ENCODE measurements at places on chromosomes 2 and 18.

DNA sequence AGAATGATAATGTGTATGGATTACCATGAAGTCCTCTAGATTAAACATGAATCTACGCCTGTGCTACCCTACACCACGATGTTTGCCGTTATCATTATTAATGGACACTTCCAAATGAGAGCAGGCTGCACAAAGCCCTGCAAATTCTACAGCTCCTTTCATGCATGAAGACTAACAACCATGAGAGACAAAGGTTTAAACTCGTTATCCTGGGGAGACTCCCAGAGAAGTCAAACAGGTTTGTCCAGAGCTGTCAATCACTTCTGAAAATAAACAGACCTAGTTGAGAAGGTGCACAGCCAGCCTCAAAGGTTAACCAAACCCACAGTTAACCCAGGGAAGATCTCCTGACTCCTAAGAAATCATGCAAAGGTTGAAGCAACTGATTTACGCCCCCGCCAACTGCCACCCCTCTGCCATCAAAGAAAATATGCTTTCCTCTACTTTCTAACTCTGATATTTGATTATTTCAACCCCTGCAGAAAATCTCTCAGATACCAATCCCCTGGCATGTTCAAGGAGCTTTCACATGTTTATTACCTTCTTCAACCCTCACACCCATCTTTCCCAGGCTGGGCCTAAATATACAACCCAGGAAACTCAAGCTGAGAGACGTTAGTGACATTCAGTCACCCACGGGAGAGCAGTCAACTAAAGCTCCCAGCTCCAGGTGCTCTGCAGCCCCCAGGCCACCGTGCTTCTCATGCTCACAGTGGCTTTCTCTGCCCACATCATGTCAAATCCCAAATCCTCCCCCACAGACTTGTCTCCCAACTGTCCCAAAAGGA is 35.9 kb downstream of the MYO5B start:
- DNase-seq = no peak

DNA sequence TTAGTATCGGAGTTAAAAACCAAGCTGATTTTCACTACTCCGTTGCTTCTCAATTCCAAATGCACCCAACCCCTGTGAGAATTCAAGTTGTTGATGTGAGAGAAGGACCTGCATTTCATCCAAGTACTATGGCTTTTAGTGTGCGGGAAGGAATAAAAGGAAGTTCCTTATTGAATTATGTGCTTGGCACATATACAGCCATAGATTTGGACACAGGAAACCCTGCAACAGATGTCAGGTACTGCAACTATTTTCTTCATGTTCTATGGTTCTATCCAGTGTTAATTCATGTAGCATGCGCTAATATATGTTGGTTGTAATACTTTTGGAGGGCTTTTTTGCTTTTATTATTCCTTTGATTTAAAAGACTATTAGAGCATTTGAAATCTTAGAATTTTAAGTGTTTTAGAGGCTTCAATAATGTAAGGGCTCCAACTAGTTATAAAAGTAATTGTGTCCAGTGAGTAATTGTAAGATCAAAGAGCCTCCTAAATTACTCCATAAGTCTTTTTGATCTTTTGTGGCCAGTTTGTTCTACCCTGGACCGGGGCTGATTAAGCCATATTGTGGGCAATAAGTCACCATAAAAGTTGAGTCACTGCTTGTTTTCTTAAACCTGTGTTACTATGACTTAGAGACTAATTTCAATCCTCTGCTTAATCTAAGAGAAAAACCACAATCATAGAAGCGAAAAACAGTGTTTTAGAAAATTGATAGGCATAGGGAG is 22.9 kb downstream of the DSG4 start:
- DNase-seq = no peak

DNA sequence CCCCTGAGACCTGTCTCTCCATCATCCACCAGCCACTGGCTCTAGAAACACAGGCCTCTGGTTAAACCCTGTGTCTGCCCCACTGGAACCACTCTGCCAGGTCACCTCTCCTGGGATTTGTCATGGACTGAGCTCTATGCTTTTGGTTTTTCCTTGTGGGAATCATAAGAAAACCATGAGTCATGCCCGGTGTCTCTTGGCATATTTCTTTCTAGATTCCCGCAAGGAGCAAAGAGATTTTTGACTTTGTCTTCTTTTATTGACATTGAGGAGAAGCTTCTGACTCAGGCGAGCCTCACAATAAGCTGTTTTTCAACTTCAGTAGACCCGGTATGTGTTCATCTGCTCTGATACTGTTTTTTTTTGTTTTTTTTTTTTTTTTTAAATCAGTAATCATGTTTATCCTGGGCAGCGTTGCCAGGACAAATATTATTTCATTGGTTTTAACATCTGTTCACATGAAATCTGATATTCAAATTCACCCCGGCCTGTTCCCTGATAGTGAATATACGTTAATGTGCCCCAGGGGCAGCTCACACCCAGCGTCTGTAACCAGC is 207.1 kb downstream of the ACKR3 start:
- peak; percentile 87 for DNase-seq

DNA sequence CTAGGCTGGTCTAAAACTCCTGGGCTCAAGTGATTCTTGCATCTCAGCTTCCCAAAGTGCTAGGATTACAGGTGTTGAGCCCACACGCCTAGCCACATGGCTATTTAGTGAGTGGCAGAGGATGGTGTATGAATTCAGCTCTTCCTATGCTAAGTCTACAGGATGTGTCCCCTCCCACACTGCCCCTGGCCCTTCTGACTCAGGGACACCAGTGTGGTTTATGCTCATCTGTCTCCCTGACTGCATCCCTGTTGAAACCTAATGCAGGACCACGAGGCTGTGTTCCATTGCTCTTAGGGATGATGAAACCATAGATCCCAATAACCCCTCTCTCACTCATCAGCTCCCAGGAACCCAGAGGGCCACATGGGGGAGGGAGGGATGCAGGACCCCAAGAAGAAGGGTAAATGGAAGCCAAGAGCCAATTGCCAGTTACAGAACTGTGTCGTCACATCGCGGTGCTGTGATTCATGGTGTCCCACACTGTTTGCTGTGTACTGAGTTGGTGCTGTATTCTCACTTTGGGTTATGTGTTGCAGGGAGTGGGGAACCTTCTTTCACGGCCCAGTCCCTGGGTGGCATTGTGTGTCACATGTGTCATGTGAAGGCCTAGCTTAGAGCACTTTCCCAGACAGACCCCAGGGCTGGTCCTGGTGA is 102.9 kb upstream of the HAAO start:
- no peak for DNase-seq

DNA sequence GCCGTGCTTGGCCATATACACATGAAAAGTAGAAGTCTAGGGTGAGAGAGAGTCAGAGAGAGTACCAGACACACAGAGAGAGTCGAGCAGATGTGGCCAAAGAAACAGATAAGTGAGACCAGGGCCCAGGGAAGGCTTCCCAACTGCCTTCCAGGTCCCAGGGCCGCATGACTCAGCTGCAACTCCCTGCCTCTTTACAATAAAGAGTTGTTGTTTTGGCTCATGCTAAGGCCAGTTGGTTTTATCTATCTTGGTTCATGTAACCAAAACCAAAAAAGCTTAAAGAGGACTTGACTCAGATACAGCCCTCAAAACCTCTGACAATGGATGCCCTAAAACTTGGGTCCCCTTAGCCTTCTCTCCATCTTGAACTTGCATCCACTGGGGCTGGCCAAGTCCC is 36.9 kb downstream of the REEP1 start:
- DNase-seq = no peak

- no peak for DNase-seq
Measured at GRCh38 chr2:172782506-172783164, 47.0 kb downstream of the RAPGEF4 start.

GRCh38 chr2:51919395-51919794 is 887.5 kb upstream of the NRXN1 start:
- peak; percentile 26 for DNase-seq

DNA sequence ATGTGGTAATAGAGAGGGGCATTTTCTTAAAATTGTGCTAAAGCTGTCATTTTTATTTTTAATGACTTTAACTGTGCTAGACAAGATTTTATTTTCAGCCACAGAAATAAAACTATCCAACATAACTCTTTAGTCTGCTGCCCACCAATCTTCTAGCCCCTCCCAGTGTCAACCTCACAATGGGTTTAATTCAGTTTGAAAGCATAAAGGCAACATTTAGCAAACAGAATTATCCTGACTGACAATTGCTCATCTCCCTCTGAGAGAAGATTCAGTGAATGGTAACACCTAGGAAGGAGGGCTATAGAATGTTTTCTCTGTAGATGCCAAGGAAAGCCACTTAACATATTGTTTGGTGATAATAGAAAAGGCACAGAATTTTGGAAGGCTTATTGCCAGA is 5.2 kb downstream of the ERMN start:
- no peak for DNase-seq

DNA sequence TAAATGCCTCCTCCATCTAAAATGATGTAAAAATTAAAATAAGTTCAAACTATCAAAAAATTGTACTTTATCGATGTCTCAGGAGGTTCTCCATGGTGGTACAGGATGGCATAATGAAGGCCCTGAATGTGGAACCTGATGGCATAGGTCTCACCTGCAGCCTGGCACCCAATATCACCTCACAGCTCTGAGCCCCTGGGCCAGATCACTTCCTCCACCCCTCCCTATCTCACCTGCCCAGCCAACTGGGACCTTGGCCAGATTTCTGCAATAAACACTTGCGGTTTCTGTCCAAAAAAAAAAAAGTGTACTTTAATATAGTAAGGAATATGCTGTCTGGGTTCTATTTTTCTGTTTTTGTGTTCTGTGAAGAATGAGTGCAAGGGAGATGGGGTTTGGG is 6.7 kb upstream of the RBM45 start:
- no peak for DNase-seq

GRCh38 chr18:27608742-27609141 is 423.6 kb upstream of the CHST9 start:
- no peak for DNase-seq

DNA sequence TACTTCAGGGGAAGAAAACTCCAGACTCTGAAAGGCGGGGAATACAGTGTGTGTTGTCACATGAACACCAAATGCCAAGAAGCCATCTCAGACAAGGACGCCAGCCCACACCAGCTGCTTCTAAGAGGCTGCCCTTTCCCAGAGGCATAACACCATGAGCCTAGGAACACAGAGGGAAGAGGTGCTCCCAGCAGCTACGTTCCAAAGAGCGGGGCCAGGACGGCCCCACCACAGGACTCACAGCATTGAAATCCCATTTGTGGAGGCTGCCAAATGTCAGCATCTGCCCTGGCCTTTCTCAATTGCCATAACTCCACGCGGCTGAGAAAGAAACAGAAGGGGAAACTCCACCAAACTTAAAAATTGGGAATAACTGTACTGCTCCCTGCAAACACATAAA is 20.1 kb upstream of the ID2 start:
- peak; percentile 92 for DNase-seq

- DNase-seq = no peak
Measured at GRCh38 chr2:236692937-236693336, 123.3 kb downstream of the ACKR3 start.

DNA sequence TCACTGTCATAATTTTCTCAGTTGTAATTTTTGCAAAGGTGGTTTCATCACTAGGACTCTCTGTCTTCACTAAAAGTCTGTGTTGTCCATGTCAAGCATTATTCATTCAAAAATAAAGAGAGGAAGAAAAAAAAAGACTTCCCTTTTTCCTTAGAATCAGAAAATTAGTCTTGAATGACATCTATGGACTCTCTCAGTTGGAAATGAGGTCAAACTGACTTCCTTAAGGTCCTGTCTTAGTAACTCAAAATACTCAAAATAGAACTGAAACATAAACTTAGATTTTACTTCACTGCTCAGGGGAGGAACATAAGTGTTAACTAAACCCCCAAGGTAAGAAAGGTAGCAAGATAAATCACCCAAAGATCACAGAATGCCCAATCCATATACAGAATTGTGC is 2.2 kb upstream of the ZNF407 start:
- no peak for DNase-seq

DNA sequence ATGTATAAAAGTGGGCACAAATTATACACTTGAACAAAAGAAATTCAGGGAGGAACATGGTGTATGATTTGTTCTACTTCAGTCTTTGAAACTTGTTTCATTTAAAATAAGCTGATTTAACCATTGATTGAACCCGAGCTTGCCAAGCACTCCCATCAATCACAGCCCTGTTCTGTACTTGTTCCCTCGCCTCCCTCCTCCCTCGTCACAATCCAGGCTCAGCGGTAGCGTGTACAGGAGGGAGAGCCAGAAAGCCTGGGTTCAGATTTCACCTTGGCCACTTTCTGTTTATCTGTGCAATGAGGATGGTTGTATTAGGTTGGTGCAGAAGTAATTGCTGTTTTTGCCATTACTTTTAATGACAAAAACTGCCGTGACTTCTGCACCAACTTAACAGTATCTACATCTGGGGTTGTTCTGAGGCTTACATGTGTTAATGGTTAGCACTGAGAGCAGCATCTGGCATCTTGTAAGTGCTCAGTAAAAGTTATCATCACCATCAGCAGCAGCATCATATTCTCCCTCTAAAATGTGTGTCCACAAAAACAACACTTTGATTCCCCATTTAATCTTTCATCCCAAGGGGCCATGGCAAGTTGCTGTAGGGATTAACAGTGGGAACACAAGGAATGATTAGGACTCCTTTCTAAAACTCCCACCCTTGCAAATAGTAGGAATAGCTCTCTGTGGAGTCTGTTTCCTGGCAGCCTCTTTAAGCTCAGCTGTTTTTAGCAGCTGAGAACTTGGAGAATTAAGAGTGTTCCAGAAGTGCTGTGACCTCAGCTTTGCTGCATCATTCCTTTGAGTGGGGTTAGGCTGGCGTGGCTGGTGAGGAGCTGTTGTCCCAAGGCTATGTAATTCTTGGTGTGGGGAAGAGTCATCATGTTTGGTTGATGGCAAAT is 4.7 kb downstream of the DPYSL5 start:
- peak; percentile 38 for DNase-seq

GRCh38 chr2:156333274-156333950 is 891 bp upstream of the NR4A2 start:
- DNase-seq = no peak

DNA sequence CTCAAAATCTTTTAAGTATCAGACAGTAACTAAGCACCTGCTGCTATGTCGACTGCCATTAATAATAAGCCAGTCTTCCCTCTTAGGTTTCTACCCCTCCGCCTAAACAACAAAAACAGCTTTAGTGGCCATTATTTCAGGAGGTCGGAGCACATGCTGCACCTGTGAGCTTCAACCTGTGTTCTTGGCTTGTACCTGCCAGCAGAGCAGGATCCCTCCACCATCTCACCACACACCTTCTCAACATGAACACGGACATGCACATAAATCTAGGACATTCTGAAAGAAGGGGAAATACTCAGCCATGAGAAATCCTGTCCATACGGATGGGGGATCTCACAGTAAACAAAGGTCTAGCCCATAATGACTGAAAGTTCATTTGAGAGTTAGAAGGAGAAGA is 3.7 kb downstream of the CYB5A start:
- no peak for DNase-seq

- no peak for DNase-seq
Measured at GRCh38 chr2:168524005-168524404, 67.9 kb downstream of the CERS6 start.

GRCh38 chr2:217475101-217475500 is 527.7 kb downstream of the TNS1 start:
- DNase-seq = no peak

GRCh38 chr2:160224507-160224906 is 24.4 kb upstream of the ITGB6 start:
- no peak for DNase-seq

- peak; percentile 66 for DNase-seq
Measured at GRCh38 chr18:48827291-48828193, 123.2 kb downstream of the SMAD7 start.

All from AG10803 (cell line).